Panc1 (cell line): ENCODE measurements at places on chromosomes 11 and 22.

GRCh38 chr11:117980280-117980679 is 5.9 kb upstream of the IL10RA start:
- no peak for DNase-seq

DNA sequence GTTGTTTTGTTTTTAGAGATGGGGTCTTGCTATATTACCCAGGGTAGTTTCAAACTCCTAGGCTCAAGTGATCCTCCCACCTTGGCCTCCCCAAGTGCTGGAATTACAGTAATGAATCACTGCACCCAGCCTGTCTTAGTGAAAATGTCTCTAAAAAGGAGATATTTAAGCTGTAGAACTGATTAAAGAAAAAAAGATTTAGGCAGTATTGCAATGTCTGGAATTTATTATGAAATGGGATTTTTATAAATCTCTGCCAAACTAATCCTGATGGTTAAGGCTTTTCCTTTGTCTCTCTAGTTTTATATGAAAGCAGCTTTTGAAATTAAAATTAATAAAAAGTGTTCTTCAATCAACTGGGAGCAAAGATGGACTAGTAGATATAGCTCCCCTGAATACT is 2.1 kb downstream of the PLAAT3 start:
- DNase-seq: no peak

- no peak for DNase-seq
These were observed 4.6 kb upstream of the TMEM123 start for GRCh38 chr11:102457056-102457677.

DNA sequence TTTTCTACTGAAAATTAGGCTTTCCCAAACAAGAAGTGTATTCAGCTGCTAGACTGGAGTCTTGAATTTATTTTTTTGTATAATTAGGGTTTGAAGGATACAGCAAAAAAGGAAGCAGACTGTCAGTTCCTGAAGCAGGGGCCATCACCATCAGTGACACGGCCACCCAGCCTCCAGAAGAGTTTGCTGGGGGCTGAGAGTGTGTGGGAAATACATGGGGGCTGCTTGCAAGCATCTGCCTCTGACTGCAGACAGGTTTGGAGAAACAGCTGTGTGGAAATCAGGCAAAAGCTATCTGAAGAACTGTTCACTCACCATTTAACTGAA is 23.0 kb downstream of the FZD4 start:
- DNase-seq: no peak

DNA sequence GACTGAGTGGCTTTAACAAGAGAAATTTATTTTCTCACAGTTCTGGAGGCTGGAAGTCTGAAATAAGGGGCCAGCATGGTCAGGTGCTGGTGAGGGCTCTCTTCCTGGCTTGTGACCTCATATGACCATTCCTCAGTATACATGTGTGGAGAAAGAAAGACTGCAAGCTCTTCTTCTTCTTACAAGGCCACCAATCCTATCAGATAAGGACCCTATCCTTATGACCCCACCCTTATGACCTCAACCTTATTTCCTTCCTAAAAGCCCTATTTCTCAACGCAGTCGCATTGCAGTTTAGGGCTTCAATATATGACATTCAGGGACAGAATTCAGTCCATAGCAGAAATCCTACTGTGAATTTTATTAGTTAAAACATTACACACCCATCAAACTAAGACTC is 124.4 kb upstream of the RAG2 start:
- DNase-seq: no peak

GRCh38 chr22:26134654-26135330 is 34.5 kb upstream of the SEZ6L start:
- no peak for DNase-seq

DNA sequence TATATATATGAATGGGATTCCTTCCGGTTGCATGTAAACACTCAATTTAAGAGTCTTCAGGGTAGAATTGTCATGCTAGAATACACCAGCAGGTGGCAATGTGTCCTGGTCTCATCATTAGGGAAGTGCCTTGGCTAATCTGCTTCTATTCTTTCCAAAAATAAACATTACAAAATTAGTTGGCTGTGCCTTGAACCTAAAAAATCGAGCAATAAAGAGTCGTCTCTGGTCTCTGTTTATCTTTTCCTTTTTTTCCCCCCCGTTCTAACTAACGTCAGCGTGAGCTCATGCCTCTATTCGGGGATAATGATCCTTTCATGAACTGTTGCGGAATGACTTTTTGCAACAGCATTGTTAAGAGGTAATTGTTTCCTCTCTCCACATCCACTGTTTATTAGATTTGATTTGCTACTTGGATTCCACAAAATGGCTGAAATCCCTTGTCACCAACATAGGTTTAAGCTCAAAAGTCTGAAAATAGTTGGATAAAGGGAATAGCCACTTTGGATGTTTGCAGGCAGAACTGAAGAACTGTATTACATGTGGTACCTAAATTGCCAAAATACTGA is 1.2 kb upstream of the ARHGEF12 start:
- DNase-seq: no peak

DNA sequence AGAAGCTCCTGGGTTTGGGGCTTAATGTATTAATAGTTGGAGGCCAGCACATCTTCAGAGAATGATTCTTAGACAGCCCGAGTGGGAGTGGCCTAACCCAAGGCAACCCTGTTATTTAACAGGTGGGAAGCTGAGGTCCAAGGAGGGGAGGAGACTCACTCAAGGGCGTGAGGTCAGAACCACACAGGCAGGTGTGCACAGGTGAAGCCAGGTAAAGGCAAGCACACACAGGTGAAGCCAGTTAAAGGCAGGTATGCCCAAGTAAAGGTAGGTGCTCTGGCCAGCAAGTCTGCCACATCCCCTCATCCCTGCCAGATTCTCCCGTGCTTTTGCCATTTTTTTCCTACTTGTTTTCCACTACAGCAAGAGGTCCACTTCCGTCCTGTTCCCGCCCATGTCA is 2.9 kb upstream of the SHANK2 start:
- no peak for DNase-seq

GRCh38 chr11:71399341-71399740 is 48.9 kb downstream of the DHCR7 start:
- no peak for DNase-seq

GRCh38 chr22:19842393-19843106 is 12.1 kb downstream of the GNB1L start:
- no peak for DNase-seq

DNA sequence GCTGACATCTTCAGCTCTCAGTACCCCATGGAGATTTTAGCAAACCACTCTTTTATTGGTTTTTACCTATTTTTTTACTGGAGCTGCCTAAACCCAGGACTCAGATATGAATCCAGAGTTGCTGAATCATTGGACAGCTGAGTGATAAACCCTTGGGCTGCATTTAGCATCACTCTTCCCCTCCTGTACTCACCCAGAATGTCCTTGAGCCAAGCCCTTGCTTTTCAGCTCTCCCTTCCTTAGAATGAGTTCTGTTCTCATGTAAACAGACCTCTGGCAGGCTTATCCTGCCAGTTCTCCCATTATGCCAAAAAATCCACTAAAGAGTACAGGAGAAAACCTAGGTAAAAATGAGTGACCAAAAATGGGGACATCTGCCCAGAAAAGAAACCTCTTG is 200.1 kb upstream of the POU2AF2 start:
- no peak for DNase-seq

DNA sequence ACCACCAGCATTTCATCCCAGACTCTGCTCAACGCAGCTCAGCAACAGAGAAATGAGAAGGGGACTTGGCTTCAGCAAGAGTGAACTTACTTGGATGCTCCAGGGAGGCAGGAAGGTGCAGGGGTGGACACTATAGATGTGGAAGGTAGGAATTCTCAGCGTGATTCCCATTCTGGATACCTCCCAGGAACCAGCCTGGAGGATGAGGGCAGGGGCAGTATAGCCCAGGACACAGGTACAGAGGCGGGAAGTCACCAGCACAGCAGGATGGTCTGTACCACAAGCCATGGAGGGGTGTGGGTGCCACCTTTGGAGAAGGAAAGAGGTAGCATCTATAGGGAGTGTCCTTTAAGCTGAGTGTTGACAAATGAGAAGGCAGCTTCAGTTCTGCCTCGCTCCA is 1275.2 kb downstream of the TBC1D22A start:
- DNase-seq: no peak

GRCh38 chr22:37303821-37304274 is 21.5 kb downstream of the CYTH4 start:
- peak; percentile 75 for DNase-seq

- no peak for DNase-seq
These were observed 157.2 kb upstream of the TMEM45B start for GRCh38 chr11:129658526-129658867.

GRCh38 chr11:56932572-56933220 is 56.0 kb upstream of the OR5AK2 start:
- peak; percentile 87 for DNase-seq

GRCh38 chr11:34300926-34301295 is 56.9 kb downstream of the ABTB2 start:
- DNase-seq: no peak
